Occipital lobe (tissue), 3 donors: ENCODE measurements at places on chromosomes 3 and 15.

- DNase-seq = no peak
Observed at GRCh38 chr3:133880886-133881455, 14.7 kb downstream of the RAB6B start.

DNA sequence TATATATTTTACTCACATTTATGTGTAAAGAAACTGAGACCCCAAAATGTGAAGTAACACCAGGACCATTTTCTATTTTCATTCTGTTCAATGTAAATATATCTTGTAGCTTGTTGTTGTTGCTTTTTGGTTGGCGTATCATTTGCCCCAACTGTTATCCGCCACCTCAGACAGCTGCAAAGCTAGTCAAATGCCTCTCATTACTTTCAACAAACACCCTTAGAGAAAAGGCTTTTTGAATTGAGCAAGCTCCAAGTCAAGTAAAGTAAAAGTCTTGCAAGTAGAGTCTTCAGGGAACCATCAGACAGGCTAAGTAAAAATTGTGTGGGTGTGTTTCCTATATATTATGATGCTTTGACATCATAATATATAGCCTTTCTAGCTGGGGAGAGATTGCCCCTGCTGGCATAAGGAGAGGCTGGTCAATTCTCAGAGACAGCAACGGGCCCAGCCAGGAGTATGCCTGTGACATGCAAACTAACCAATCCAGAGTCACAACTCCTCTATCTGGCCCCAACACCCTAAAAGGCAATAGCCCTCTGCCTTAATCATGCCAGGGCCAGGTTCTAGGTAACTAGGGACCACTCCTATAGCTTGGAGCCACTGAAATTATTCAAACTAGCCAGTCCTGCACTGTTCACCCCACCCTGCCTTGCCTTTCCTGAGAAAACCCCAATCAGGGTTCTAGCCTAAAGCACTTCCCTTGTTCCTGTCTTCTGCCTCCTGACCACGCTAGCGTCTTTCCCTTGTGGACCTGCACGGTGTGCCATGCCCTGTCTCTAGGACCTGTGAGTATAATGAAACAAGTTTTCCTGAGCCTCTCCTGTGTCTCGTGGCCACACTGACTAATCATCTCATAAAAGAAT, 75.6 kb downstream of the RAD18 start:
- no peak for DNase-seq

GRCh38 chr3:112904786-112905185, 58.1 kb upstream of the CD200R1L start:
- no peak for DNase-seq

DNA sequence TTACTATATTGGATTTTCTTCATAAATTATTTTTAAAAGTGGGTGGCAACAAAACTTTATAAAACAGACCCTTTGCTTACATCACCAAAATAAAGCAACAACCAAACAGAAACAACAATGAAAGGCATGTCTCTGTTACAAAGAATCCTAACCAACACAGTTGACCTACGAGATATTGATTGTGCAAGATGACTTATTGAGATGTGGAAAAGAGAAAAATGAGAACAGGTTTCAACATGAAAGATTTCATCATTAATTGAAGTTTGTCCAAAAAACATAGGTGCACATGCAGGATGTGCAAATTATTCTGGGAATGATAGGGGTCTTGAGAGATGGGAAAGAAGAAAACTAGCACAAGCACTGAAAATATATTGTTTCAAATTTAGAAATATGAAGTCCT, 9.0 kb downstream of the GMNC start:
- no peak for DNase-seq

- no peak for DNase-seq
Observed at GRCh38 chr15:39852250-39852649, 67.8 kb downstream of the GPR176 start.

- DNase-seq = no peak
Observed at GRCh38 chr3:183912895-183913579, 28.4 kb upstream of the PARL start.

- no peak for DNase-seq
Observed at GRCh38 chr3:120503727-120504616, 53.2 kb upstream of the FSTL1 start.

DNA sequence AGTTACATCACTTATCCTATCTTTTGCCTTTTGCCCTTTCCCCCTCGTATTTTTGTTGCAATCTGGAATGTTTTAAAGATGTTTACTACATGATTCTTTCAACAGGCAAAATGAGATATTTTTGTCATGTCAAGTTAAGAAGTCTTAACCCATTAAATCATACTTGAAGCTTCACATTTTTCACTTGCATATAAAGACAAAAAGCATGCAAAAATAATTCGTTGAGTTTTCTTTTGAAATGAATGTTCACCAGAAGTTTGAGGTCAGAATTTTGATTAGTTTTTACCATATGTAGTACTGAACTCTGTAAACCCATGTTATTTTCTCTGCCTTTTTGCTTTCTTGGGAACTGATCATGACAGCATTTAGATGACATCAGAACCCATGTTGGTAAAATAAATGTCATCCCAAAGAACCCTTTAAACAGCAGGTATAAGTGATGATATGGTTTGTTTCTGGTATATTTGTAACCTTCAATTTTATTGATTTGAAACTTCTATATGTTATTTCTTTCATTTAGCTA, 188.5 kb downstream of the GHSR start:
- DNase-seq = no peak

DNA sequence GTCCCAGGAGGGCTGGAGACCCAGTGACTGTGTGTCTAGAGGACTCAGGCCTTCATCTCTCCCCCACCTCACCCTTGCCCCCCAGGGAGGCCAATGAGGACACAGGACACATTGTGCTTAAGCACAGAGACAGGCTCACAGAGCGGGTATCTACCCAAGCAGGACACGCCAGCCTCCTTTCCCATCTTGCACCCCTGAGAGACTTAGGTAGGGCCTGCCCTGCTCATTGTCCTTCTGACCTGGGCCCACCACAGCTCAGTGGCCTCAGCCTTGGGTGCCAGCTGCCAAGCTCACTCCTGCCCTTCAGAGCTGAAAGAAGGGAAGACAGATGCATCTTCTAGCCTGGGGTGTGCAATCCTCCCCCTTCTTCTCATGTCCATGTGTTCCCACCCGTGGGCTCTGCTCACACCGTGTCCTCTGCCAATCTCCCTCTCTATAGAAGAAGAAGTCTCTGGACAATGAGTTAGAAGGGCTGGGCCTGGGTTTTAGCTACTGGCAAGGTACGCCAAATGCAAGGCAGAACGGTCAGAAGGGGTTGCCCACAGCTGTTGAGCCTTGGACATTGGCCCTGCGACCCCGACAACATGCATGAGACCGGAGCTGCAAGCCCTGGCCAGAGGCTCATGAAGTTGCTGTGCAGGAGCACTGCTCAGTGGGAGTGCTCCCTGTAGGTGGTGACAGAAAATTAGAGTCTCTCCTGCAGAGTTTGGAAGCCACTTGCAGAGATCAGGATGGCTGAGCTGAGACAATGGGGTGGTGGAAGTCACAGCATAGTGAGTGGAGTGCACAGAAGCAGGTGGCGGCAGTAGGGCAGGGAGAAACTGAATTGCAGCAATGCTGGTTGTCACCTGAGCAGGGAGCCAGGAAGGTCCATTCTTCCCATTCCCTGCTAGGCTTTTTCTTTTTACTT, 32.8 kb downstream of the ACSBG1 start:
- no peak for DNase-seq

- DNase-seq = no peak
Observed at GRCh38 chr15:61011576-61012336, 217.3 kb downstream of the RORA start.

DNA sequence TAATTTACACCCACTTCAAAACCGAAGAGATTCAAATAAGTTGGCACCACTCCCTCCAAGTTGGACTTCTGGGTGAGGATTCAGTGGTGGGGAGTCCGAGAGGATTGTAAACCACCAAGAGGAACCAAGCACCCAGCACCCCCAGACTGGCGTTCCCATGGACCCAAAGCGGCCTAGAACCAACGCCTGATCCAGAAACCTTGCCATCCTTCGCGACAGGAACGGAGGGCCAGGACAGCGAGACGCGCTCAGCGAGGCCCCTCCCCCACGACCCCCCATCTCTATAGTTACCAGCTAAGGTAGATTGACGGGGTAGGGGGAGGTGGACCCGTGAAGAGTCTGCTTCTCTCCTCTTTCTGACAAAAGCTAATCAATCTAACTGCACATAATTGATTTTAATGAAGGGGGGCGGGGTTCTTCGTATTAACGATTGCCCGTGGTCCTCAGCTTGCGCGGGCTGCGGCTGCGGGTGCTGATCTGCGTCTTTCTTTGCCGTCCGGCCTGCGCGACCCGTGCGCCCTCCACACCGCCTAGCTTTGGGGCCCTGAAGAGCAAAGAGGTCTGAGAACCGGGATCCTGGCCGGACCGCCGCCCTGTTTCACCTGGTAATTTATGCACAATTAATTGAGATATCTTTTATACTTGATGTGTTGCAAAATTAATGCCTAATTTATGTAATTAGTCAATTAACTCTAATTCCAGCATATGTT, 10.9 kb upstream of the FOXB1 start:
- DNase-seq = no peak

- DNase-seq = no peak
Observed at GRCh38 chr3:128849911-128850455, 29.4 kb upstream of the ACAD9 start.

DNA sequence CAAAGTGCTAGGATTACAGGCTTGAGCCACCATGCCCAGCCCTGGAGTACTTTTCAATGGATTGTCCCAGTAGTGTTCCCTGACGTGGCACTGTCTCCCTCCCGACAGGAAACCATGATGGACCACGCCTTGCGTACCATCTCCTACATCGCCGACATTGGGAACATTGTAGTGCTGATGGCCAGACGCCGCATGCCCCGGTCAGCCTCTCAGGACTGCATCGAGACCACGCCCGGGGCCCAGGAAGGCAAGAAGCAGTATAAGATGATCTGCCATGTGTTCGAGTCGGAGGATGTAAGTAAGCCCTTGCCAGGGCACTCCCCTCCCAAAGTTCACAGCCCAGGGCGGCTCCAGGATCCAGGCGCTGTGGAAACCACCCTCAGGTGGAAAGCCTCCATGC, 168.1 kb downstream of the NSMCE3 start:
- no peak for DNase-seq

DNA sequence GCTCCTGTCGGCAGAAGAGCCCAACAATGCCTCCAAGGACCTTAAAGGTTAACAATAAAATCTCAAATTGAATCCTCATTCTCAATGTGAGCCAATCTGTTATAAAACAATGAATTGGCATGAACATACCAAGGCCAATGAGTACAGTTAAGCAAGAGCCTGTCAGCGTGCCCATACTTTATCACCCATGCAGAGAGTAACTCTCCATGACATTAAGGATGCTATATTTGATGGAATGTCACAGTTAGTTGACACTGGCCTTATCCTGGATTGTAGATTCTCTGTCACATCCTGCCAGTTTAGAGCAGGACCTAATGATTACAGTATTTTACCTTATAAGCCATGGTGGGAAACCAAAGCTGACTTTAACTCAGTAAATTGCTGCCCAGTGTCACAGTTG, 335.4 kb upstream of the MDFIC2 start:
- DNase-seq = no peak

DNA sequence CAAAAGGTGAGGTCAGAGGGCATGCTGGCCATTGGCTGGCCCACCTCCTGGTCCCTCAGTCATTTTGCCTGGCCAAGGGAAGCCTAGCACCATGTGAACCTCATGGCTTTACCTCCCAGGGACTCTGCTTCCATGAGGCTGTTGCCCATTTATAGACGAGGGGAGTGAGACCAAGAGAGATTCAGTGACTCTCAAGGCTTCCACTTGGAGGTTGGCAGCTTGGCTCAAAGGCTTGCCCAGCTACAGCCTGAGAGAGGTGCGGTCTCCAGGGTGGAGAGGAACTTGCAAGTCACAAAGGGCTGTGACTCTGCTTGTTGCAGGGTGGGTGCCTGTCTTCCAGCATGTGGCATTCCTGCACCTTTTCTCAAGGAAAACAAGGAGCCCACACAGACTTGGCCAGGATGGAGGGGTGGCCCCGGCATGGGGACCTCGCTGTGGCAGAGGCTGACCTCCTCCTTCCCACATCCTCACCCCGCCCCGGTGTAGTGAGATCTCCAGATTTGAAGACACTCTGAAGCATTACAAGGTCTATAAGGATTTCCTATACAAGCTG, 24.5 kb downstream of the CFAP100 start:
- no peak for DNase-seq

GRCh38 chr3:100339786-100340185, 5.2 kb downstream of the NIT2 start:
- no peak for DNase-seq

- no peak for DNase-seq
Observed at GRCh38 chr15:66964111-66964738, 101.2 kb upstream of the SMAD3 start.

- no peak for DNase-seq
Observed at GRCh38 chr15:62992302-62992701, 50.2 kb upstream of the TPM1 start.

- DNase-seq = no peak
Observed at GRCh38 chr3:50241163-50241562, 5.2 kb downstream of the GNAI2 start.

- DNase-seq = no peak
Observed at GRCh38 chr3:24457719-24458118, 36.9 kb downstream of the THRB start.

DNA sequence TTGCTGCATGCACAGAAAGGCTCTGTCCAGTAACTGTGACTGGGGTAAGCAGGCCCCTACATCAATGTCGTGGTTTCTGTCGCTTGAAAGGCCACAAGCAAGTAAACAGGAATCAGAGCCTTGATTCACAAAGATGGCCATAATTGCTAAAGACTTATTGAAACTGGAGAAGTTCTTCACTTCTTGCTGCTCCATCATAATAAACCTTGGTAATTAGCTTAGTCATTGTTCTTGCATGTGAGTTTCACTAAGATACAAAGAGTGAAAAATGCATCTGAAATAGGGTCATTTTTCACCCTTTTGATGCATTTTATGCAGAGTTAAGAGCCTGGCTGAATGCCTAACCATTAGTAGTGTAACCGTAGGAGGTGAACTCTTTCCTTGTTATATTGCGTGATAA, 3.2 kb downstream of the SEMA6D start:
- DNase-seq = peak; percentile 19

- no peak for DNase-seq
Observed at GRCh38 chr3:69212411-69213160, 90.2 kb upstream of the LMOD3 start.

GRCh38 chr3:41881233-41881821, 80.6 kb downstream of the ULK4 start:
- DNase-seq = no peak

GRCh38 chr3:106573605-106574004, 704.8 kb upstream of the CBLB start:
- no peak for DNase-seq

DNA sequence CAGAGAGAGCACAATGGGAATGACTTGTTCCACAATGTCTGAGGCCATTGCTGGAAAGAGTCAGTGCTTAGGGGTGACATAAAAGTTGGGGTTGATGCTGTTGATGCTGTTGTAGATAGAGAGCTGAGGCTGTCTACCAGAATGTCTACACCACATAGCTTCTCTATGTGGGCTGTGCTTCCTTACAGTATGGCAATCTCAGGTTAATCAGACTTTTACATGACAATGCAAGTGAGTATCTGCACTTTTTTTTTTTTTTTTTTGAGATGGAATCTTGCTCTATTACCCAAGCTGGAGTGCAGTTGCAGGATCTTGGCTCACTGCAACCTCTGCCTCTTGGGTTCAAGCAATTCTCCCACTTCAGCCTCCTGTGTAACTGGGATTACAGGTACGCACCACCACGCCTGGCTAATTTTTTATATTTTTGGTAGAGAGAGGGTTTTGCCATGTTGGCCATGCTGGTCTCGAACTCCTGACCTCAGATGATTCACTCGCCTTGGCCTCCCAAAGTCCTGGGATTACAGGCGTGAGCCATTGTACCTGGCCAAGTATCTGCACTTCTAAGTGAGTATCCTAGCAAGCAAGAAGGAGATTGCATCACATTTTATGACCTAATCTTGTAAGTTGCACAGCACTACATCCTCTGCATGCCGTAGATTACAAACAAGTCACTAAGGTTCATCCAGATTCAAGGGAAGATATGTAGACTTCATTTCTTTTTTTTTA, 28.7 kb downstream of the DLEC1 start:
- no peak for DNase-seq
